Neural crest cell (in vitro differentiated cells): ENCODE measurements at places on chromosomes 7 and 10. TPM values are rescaled to one million over a fixed set of nuclear protein-coding genes. Genes with fewer than 3 reads are reported as not detected.

GRCh38 chr10:113103131-113103840, 153.2 kb downstream of the TCF7L2 start:
- no peak for DNase-seq

The ADAP1 gene
- total RNA-seq: 5.2 and 6.4 TPM in 2 replicates

The C7orf57 gene
- total RNA-seq: not detected in 2 replicates

DNA sequence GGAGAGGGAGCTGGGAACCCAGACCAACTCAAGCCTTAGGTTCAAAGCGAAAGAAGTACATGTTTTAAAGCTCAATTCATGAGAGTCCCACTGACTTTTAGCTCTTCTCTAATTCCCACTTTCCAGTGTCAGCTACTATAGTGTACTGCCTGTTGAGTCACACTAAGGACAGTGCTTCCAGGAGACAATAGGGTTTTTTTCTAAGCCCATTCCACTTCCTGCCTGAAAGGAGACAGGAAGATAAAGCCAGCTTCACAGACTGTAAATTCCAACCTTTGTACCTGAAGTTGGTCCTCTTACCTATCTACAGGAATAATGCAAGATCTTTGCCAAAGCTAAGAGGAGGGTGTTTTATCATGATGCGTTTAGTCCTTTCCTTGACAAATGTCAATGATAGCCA, 4.4 kb downstream of the MSRB2 start:
- no peak for DNase-seq
